Ovary (tissue), 10 donors: ENCODE measurements at places on chromosomes 4 and X.

- DNase-seq = no peak
Observed at GRCh38 chr4:72118017-72118416, 86.2 kb downstream of the NPFFR2 start.

- DNase-seq = no peak
Observed at GRCh38 chrX:23904096-23904495, 3.6 kb downstream of the APOO start.

DNA sequence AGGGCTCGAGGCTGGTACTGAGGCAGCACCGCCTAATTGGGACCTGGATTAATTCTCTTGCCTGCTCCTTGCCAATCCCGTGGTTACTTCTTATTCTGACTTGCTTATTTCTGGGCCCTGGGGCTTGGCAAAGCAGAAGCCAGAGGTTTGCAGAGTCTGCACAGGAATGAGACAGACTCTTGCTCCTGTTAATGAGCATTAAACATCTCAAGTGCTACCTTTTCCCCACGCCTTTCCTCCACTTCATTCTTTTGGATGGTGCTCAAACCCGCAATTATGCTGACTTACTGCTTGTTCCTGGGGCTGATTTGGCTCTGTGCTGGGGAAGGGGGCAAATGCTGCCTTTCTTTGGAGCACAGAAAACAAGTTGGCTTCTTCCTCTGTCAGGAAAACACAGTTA lies 16.5 kb upstream of the STOX2 start:
- DNase-seq = no peak

- no peak for DNase-seq
Observed at GRCh38 chr4:143148521-143148920, 36.2 kb upstream of the USP38 start.

GRCh38 chr4:42148425-42148824 lies 4.0 kb downstream of the BEND4 start:
- no peak for DNase-seq

DNA sequence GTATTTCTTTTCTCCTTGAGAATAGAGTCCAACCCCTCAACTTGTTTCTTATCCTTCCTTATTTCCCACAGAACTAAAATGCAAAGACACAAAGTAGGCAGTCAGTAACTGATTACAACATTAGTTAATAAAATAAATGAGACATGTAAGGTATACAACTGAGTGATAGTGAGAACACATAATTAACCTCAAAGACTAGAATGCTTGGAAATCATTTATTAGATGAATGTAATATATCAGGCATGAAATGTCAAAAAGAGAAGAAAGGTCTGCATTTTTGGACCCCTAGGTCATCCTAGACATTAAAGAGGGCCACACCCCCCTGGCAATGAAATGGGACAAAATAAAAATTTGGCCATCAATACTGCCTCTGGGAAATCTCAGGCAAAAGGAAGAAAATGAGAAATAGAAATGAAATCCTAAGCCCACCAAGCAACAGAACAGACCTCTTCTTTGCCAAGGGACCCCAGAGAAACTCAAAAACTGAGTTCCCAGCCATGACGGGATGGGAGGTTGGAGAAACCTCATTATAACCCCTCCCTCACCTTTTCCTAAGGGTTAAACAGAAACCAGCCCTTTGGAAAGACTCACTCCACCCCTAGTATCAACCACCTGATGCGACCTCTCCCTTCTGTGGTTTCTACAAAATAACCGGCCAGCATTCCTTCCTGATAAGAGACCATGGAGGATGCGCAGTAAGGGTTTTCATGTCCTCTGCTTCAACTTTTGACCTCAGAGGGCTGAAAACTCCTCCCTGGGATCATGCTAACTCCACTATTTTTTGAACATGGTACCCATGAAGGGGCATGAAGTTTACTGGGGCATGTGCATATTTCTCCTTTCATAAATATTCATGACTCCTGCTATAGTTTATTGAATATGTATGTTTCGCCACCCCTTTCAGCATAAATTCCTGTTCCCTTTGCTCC lies 90.0 kb upstream of the EXOC1L start:
- no peak for DNase-seq
